ENCODE measurements at places on chromosomes 16 and 17.

GRCh38 chr16:1057252-1057932 lies 15.2 kb upstream of the SSTR5 start:
- DNase-seq = peak; percentile 74

- peak; percentile 53 for DNase-seq
These were observed 456 bp downstream of the SMURF2 start for GRCh38 chr17:64661726-64661975.

DNA sequence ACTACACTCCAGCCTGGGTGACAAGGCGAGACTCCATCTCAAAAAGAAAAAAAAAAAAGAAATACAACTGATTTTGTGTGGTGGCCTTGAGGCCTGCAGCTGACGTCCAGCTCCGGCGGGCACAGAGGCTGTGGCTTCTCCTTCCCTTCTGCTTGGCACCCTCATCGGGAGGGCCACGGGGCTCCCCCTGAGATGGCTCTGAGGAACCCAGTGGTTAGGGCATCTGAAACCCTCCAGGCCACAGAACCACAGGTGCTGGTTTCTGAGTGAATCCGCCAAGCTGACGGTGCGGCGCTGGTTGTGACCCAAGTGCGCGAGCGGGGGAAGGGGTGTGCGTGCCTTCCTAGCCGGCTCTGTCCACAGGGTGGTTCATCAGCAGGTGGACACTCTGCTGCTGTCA lies 63.4 kb downstream of the LMF1 start:
- no peak for DNase-seq

DNA sequence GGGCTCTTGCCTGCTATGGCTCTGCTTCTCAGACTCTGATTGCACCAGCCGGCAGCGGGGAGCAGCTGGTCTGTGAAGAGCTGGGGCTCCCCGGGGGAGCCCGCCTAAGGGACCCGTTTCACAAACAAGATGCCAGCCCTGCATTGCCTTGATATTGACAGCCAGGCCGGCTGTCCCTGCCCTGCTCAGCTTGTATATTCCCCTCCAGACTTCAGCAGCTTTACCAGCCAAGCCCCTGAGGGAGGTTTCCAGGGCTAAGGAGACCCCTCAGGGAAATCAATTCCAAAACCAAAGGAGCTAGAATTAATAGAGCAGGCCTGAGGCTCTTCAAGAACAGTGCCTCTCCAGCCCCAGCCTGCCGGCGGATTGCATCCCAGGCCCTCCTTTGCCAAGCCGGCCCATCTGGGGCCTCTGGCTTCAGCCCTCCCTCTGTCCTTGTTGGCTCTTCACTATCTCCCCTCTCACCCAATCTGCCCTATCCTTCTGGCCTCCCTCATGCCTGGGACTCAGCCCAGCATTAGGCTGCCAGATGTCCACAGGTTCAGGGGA lies 5.7 kb downstream of the CALB2 start:
- DNase-seq = no peak

DNA sequence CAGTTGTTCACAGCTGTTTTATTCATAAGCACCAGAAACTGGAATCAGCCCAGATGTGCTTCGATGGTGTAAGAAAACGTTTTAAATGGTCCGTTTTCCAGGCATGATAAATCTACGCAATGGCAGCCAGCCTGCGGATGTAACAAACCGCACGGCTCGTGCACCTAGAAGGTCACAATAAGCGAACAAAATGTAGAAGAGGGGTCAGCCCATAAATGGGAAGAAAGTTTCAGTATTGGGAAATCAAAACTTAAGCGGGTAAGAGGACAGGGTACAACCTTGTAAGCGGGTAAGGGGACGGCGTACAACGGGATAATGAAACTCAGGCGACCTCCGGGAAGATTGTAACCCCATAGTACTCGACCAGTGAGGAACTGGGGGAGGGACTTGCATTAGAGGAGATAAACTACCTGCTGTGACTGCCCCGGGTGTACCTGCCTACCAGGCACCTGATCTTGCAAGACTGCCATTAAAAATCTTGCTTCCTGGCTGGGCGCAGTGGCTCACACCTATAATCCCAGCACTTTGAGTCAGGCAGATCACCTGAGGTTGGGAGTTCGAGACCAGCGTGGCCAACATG lies 66.6 kb downstream of the ANKRD11 start:
- DNase-seq = no peak

- DNase-seq = no peak
These were observed 47.1 kb downstream of the SRCIN1 start for GRCh38 chr17:38558728-38559050.

- peak; percentile 76 for DNase-seq
These were observed 3.3 kb upstream of the TRARG1 start for GRCh38 chr17:1275962-1276736.

- DNase-seq = no peak
These were observed 54.6 kb downstream of the IRX6 start for GRCh38 chr16:55378616-55379015.

GRCh38 chr17:30422171-30422570 lies 43.4 kb downstream of the CPD start:
- DNase-seq = no peak

- DNase-seq = no peak
These were observed 1.3 kb upstream of the MYO1D start for GRCh38 chr17:32878211-32878610.

GRCh38 chr16:64982581-64982980 lies 139.3 kb downstream of the CDH11 start:
- no peak for DNase-seq

GRCh38 chr17:63931981-63932561 lies at the start of gene CD79B:
Gene CD79B, minus strand, starts transcription at chr17:63932331. Its CDS starts 70 bp downstream, at chr17:63932261.
- DNase-seq = no peak

- no peak for DNase-seq
These were observed 10.0 kb downstream of the ADGRG1 start for GRCh38 chr16:57638381-57638780.

GRCh38 chr16:50259334-50260205 lies 6.8 kb upstream of the ADCY7 start:
- no peak for DNase-seq

DNA sequence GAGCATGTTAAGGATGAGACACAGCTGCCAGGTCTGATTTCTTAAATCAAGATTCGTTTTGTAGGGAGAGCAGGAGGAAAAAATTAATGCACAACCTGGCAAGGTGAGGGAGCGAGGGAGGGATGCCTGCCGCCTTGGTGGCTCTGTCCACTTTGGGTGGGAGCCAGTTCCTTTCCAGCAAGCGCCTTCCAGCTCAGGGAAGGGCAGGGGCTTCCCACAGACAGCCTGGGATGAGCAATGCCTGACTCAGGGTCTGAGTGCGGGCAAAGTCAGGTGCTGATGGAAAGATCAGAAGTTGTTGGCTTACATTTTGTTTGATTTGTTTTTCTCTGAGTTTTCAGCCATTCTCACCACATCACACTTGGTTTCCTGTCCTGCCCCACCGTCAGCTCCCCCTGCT lies 220.7 kb downstream of the ENGASE start:
- DNase-seq = no peak

- DNase-seq = no peak
These were observed 83.7 kb downstream of the RTN4RL1 start for GRCh38 chr17:1941272-1942065.

GRCh38 chr16:73166947-73167550 lies 119.1 kb upstream of the ZFHX3 start:
- DNase-seq = no peak

- DNase-seq = peak; percentile 67
These were observed 52.8 kb downstream of the TOM1L2 start for GRCh38 chr17:17919169-17920107.

DNA sequence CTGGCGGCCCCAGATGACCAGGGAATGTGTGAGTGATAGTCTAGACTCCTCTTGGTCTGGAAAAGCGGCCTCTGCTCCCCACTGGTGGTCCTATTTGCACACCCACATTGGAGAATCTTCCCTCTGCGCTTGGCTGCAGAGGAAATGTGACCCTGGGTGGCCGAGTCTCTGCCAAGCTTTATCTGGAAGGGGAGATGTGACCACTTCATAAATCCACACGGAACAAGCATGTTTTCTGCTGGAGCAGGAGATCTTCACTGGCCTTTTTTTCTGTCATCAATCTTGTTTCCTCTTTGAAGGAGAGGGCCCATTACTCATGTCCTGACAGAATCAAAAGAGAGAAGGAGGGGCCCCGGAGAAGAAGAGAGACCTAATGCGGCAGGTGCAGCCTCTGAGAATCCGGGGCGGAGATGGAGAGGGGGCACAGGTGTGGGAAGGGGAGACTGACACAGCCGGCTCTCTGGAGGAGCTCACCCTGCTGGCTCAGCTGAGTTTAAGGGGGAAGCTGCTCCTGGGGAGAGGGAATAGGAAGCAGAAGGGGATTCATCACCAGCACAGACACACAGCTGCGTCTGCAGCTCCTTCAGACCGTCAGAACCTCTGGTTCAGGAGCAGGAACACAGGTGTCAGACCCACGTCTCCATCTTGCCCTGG lies 116.3 kb downstream of the SOX9 start:
- DNase-seq = no peak

- DNase-seq = no peak
These were observed 3.6 kb upstream of the SLC6A4 start for GRCh38 chr17:30239089-30239462.

GRCh38 chr16:88566158-88566557 lies 4.0 kb upstream of the ZC3H18 start:
- DNase-seq = peak; percentile 45

GRCh38 chr17:48745381-48746275 lies 17.1 kb upstream of the HOXB13 start:
- no peak for DNase-seq

DNA sequence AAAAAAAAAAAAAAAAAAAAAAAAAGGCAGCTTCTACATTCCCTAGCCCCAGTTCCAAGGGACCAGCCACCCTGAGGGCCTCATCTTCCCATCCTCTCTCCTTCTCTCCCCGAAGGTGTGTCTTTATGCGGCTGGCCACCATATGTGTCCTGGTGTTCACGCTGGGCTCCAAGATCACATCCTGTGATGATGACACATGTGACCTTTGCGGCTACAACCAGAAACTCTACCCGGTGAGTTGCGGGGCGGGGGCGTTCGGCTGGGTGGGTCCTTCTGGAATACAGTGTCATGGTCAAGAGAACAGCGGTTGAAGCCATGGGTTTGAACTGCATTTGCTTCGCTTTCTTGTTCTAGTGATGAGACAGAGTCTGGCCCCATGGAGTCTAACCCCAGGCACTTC lies 22.6 kb upstream of the COQ7 start:
- no peak for DNase-seq

Data from activated CD8-positive, alpha-beta memory T cell treated with anti-CD3 and anti-CD28 coated beads, Interleukin-2, amount 50 U/mL, for 4 hours (primary cell).